Activated T-cell treated with anti-CD3 and anti-CD28 coated beads for 4 hours (primary cell): ENCODE measurements at places on chromosomes 5 and 9.

DNA sequence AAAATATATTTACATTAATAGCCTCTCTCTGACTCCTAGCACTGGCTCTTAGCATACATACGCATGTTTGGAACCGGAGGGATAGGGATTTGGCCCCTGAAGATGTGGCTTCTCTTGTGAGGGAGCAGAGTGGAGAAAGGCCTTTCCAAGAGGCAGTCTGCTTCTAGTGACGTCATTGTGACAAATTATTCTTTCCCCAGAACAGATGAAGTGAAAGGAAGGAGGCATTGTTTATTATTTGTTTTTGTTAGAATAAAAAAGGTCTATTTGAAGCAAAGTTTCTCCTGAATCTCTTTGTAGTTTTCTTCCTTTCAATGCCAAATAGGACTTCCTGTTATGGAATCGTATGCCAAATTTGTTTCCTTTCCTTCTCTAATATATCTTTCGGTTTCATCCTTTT lies 361.6 kb downstream of the ICE1 start:
- DNase-seq: no peak

DNA sequence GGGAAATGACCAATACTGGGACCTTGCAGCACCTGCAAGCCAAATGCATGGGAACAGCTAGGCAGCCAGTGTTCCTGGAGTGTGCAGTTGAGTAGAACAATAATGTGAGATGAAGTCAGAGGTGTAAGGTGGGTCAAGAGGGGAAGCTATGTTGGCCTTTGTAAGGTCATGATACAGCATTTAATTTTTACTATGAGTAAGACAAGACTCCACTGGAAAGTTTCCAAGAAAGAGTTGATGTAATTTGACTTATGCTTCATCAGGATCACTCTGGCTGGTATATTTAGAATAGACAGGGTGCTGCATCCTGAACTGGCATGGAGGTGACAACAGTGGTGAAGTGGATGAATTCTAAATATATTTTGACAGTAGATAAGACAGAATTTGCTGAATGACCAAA lies 744.8 kb downstream of the KCTD16 start:
- no peak for DNase-seq

- DNase-seq: no peak
These were observed 3.1 kb upstream of the PRELID2 start for GRCh38 chr5:145838276-145838675.

DNA sequence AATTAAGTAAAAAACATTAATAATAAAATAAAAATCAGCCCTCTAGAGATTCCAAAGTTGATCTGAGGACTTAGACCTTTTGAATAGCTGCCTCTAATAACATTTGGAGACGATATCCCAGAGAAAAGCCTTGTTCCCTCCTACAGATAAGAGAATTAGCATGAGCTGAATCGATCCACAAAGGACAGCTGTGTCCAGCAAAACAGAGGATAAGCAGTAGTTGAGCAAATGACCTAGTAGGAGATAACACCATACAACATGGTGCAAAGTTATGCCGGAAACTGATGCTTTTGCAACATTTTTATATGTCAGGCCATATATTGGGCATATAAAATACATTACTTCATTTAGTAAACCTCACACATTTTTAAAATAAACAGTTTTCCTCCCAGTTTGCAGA lies 212.2 kb upstream of the PRR16 start:
- DNase-seq: no peak

DNA sequence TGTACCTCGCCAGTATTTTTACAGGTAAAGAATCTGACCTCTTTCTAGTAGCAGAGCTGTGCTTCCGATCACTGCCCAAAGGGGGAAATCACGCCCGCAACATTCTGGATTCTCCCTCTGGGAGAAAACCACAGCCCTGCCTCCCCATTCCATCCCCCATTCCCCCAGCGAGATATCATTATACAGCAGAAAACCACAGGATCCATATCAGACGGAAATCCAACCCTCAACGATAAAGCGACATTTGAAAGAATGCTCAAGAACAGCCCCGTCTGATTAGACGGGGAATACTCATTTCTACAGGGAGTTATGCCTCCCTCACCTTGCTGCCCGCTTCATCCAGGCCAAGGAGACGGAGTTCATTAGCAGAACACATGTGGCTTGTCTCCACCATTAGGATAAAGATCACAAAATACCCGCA lies 172.8 kb downstream of the COL23A1 start:
- DNase-seq: no peak

GRCh38 chr9:114897196-114897595 lies 33.2 kb downstream of the TNFSF8 start:
- no peak for DNase-seq

DNA sequence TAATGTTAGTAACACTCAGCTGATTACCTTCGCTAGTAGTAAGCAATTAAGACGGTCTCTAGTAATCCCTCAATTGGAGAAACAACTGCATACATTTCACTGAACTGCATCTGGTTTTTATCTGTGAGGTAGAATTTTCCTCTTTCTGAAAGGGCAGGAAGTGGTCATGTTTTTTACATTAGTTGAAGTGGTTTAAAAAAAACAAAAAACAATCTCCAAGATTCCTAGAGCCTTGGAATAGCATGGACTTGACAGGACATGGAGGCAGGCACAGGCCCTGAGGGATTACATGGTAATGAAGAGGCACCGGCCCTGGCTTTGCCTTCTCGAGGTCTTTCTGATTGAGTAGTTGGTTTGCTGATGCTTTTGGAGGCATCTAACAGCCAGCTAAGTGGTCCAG lies 25.8 kb downstream of the THBS4 start:
- no peak for DNase-seq

- no peak for DNase-seq
These were observed 15.9 kb upstream of the CLINT1 start for GRCh38 chr5:157874861-157875260.

DNA sequence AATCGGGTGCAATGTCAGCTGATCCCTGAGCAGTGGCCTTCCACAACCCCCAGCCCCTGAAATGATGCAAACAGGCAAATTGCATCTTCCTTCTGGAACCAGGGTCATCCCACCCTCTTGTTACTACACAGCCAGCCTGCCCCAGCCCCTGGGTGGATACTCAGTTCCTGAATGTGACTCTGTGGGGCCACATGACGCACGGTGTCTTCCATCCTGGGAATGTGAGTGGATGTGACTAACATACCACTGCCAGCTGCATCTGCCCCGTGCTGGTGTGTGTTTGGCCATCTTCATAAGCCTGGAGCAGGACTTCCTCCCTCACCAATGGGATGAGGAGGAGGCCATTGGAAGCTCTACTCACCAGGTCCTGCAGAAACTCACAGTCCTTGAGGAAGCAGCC lies 257.9 kb upstream of the ADAMTS16 start:
- no peak for DNase-seq

DNA sequence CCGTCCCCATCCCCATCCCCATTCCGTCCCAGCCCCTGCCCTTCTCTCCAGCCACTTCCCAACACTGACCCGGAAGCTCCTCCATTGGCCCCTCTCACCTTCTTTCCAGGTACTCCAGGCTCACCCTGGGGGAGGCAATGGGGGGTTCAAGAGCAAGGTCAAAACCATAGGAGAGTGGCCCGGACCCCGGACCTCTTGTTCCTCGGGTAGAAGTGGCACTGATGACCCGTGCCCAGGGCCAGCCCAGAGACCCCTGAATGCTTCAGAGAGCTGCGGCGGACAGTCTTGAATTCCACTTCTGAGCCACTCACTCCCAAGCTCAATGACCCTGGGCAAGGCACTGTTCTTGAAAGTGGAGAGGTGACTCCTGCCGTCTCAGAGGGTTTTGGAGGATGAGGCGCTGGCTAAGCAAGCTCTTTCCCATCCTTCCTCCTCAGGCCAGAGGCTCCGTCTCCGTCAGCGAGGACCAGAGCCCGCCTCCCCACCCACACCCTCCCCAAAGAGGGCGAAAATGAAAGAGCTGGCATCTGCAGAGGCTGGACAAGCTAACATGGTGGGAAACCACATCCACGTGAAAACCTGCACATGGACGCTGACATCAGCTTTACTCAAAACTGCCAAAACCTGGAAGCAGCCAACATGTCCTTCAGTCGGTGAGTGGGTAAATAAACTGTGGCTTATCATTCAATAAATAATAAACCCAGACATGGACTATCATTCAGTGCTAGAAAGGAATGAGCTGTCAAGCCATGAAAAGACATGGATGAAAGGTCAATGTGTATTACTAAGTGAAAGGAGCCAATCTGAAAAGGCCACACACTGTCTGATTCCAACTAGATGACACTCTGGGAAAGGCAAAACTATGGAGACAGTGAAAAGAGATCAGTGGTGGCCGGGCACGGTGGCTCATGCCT lies 27.3 kb upstream of the PHYKPL start:
- DNase-seq: no peak

DNA sequence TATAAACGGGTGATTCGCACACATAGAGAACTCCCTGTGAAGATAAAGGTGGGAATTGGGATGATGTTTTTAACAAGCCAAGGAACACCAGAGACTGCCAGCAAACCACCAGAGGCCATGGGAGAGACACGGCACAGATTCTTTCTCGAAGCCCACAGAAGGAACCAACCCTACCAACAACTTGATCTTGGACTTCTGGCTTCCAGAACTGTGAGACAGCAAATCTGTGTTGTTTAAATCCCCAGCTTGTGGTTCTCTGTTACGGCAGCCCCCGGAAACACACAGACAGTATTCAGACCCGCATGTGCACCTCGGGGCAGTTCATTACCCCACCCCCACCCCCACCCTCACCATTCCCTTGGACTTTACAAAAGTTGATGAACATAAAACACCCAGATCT lies 12.8 kb downstream of the AMBP start:
- no peak for DNase-seq

- DNase-seq: no peak
These were observed 36.3 kb upstream of the KCNN2 start for GRCh38 chr5:114325541-114325940.

GRCh38 chr5:8517456-8517855 lies 648.5 kb downstream of the MTRR start:
- no peak for DNase-seq

- DNase-seq: no peak
These were observed 188.9 kb upstream of the RPS23 start for GRCh38 chr5:82466986-82467561.

DNA sequence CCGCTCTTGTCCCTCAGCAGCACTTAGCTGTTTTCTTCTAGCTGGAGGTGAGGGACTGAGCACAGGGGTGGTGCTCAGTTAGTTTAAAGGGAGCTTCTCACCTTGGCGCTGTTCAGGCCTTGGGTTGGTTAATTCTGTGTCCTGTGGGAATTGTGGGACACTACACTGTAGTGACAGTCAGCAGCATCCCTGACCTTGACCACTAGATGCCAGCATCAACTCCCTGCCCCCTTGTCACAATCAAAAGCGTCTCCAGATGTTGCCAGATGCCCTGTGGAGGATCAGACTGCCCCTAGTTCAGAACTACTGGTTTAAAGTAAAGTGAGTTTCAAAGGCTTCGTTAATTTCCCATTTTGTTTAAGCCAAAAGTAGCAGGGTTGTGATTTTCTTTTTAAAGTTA lies 65.5 kb upstream of the DMRT3 start:
- DNase-seq: no peak

GRCh38 chr9:123912167-123912897 lies 17.6 kb downstream of the DENND1A start:
- DNase-seq: no peak
